ENCODE measurements at places on chromosomes 7 and 10.

- no peak for DNase-seq
These were observed 67.8 kb upstream of the NMT2 start for GRCh38 chr10:15236340-15236739.

DNA sequence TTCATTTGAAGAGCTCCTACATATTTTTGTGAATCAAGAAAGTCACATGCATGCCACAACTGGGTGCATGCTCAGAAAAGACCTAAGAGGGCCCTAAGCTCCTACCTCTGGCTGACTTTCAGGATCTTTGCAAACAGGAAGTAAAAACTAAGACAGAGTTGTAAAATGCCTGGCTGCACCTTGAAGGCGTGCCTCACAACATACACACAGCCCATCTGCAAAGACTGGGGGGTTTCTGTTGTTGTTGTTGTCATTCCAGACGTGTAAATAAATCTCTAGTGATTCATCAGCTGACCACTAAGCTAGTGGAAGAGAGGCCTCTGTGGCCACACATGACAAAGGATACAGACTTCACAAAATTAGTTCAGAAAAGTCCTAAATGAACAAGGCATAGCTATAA lies 31.8 kb downstream of the SMURF1 start:
- DNase-seq = no peak

DNA sequence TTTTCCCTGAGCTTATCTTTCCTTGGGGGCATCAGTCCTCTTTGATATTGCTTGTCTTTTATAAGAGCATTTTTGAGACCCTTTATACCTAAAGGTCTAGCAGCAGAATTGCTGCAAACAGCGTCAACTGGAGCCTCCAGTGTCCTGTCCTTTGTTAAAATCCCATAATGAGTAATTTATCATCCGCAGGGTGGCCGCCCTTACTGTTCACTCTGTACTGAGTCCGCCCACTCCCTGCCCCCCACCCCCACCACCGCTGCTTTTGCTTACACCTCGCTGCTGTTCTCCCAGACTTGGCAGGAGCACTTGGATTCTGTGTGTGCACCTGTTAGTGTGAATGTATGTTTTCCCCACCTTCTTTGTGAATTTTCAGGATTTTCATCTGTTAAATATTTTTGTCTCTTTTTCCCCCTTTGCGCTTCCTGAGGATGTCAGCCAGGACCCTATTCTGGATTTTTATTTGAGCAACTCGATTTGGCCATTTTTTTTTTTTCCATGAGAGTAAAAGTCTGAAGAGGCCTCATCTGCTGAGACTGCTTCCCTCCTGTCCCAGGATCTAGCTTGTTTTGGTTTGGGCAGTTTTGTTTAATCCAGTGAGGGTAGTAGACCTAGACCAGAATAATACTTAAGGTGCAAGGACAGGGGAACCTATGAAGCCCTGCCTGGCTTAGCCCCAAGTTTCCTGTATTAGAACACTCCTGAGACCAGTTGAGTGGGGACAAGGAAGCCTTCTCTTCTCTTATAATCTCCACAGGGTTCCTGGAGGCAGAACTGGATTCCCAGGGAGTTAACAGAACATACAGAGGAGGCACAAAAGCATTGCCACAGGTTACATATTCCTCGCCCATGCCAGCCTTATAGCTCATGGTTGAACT lies 8.2 kb downstream of the AGFG2 start:
- no peak for DNase-seq

DNA sequence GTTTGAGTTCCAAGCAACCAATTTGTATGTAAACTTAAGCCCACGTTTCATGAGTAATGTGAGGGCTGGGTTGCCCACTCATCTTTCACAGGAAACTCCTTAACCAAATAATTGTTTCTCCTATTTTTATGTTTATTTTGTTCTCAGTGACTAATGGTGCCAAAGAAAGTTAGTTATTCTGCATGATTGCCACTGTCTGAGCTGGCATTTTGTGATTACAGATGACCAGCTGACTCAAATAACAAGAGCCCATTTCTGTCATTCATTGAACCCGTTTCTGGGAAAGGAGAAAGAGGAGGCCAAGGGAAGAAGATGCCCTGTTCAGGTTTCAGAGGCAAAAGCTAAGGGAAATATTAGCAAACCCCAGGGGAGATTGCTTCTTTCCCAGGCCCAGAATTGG lies 186.9 kb upstream of the MYO3A start:
- DNase-seq = no peak

GRCh38 chr7:45086331-45087065 lies 2.3 kb downstream of the NACAD start:
- DNase-seq = peak; percentile 89

- no peak for DNase-seq
These were observed 44.6 kb upstream of the C1QL3 start for GRCh38 chr10:16566202-16566805.

- DNase-seq = no peak
These were observed 142.7 kb downstream of the TRIL start for GRCh38 chr7:28815369-28815927.

GRCh38 chr10:45411607-45411940 lies 37.6 kb downstream of the ALOX5 start:
- no peak for DNase-seq

GRCh38 chr10:100759331-100759730 lies 13.9 kb downstream of the PAX2 start:
- no peak for DNase-seq

Measured in dorsolateral prefrontal cortex (tissue), 122 donors.